ENCODE measurements at places on chromosomes 1 and 21.

DNA sequence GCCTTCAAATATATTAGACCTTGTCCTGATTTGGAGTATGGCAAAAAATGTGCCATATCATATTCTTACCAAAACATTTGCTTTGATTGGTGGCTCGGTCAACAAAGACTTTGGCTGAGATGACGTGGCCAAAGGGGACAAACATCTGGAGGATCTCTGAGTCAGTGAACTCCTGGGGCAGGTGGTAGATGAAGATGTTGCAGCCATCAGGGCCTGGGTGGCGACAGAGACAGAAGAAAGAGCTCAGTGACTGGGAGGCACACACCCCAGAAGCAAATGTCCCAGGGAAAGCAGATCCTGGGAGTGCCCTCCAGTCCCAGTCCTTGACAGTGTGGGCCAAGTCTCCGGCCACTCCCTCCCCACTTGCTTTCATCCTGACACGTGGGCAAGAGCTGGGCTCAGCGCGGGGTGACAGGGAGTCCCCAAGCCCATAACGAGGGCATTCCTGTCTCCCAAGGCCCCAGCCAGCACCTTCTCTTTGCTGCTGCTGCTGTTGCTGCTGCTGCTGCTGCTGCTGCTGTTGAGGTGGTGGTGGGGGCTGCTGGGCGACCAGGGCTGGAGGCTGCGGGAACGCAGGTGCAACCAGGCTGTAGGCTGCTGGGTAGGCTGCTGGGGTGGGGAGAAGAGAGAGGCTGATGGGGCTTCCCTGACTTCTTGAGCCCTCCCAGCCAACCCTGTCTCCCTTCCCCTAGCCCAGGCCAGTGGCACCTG is 10.7 kb downstream of the CELF3 start:
- DNase-seq: no peak

GRCh38 chr1:20430355-20431175 is 55.4 kb downstream of the CAMK2N1 start:
- peak; percentile 48 for DNase-seq

GRCh38 chr1:94126651-94127050 is 5.7 kb upstream of the ABCA4 start:
- DNase-seq: no peak

- DNase-seq: no peak
Measured at GRCh38 chr1:193562121-193562520, 375.7 kb upstream of the B3GALT2 start.

GRCh38 chr1:59026472-59026948 is 242.7 kb upstream of the JUN start:
- DNase-seq: peak; percentile 67

DNA sequence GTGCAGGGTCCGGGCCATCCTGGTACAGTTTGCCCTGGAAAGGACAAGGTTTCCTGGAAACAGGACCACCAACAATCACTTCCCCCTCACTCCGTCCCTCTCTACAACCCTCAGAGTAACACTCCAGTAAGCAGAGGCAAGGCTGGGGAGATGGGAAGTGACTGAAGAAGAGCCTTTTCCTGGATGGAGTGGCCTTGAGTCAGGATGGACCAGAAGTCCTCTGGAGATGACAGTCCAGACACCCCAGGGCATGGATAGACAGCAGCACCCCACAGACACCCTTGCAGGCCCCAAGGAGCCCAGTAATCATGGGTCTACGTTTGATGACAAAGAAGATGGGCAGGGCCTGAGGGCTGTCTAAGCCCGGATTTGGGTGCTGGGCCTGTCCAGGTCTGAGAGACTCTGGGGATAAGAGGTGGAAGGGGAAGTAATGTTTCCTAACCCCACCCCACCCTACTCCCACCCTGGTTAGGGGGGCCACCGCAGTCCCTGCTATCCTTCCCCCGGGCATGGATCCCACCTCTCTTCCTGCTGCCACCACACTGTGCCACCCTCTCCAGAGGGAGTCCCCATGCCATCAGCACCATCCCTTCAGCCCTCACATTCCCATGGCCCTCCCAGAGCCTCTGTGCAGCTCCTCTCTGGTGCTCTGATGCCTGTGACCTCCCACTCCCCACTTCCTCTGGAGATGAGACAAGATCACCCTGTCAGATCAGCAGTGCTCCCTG is 7.2 kb upstream of the S100A8 start:
- no peak for DNase-seq

GRCh38 chr1:1020000-1020404 is at the start of gene AGRN:
Gene AGRN, plus strand, starts transcription at chr1:1020120. Its CDS starts 53 bp downstream, at chr1:1020173.
- no peak for DNase-seq

DNA sequence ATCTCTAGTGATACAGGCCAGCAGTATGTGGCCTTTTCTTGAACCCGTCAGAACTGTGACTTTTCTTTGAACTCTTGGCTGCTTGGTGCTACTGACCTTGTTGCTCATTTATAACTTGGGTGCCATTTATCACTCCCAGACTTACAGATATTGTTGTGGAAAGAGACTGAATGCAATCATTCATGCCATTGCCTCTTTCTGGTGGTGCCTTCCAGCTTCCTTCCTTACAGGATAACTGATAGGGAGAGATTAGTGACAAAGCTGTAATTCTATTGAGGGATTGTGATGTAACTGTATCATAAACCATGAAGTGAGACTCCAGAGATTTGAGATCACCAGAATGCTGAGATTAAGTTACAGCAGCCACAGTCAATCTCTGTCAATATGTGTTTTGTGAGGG is 256.5 kb downstream of the USP25 start:
- no peak for DNase-seq

DNA sequence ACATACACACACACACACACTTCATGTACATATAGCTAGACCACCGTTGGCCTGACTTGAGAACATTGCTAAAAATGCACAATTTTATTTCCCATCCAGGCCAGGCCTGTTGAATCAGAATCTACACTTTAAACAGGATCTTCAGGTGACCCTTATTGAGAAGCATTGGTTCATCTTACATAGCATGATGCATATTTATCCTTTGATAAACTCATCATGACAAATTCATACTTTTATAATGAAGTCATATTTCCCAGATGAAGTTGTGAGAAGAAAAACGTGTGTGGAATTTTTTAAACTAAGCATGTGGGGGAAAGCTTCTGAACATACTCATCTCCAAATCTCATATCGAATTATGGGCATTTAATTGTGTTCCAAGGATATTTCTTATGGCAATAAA is 877.7 kb downstream of the MRPL39 start:
- no peak for DNase-seq

GRCh38 chr1:13535227-13535626 is 21.4 kb upstream of the LRRC38 start:
- DNase-seq: no peak

GRCh38 chr1:234322979-234323378 is 50.3 kb upstream of the COA6 start:
- DNase-seq: peak; percentile 48

GRCh38 chr1:19336543-19336942 is 24.4 kb downstream of the SLC66A1 start:
- DNase-seq: peak; percentile 38

- DNase-seq: no peak
Measured at GRCh38 chr1:33339413-33339812, 18.5 kb upstream of the A3GALT2 start.

DNA sequence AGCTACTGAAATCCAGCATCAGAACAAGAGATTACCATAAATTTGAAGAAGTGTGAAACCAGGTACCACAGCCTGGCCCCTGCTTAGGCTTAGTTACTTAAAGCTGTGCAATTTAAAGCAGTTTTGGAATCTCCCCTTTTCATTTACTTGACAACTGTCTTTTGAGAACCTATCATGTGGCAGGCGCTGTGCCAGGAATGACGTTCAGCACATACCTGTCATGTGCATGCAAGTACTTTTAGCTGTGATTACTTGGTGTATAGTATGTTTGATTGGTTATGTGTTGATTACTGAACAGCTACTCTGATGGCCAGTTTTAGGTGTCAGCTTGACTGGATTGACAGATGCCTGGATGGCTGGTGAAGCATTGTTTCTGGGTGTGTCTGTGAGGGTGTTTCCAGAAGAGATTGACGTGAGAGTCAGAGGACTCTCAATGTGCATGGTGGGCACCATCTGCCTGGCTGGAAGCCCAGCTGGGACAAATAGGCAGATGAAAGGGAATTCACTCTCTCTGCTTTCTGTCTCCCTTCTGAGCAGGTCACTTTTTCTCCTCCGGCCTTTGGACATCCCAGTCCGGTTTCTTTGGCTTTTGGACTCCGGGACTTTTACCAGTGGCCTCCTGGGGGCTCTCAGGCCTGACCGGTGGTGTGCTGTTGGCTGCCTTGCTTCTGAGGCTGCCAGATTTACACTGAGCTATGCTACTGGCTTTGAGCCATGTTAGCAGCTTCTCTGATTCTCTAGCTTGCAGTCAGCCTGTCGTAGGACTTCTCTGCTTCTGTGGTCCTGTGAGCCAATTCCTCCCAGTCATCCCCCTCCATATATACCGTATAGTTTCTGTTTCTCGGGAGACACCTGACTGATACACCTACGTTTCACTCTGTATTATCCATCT is 178.0 kb downstream of the RYR2 start:
- DNase-seq: no peak

GRCh38 chr1:179120736-179121135 is 38.9 kb downstream of the TOR3A start:
- no peak for DNase-seq

GRCh38 chr1:36178471-36179219 is 22.7 kb downstream of the MAP7D1 start:
- DNase-seq: no peak

DNA sequence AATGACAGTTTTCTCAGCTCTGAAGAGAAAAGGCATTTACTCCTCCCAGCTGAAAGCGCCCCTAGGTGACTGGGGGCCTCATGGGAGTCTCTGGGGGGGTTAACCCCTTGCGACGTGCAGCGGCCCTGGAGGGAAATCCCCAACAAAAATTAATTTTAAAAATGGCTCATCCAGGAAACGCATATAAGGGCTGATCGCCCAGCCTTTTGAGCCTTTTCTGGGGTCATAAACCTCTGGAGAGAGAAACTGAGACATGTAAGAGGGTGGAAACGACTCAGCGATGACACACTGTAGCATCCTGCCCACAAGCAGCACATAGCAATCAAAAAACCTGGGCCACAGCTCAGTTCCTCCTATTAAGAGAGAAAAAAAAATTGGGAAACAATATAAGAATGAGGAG is 20.4 kb upstream of the HPDL start:
- peak; percentile 54 for DNase-seq

DNA sequence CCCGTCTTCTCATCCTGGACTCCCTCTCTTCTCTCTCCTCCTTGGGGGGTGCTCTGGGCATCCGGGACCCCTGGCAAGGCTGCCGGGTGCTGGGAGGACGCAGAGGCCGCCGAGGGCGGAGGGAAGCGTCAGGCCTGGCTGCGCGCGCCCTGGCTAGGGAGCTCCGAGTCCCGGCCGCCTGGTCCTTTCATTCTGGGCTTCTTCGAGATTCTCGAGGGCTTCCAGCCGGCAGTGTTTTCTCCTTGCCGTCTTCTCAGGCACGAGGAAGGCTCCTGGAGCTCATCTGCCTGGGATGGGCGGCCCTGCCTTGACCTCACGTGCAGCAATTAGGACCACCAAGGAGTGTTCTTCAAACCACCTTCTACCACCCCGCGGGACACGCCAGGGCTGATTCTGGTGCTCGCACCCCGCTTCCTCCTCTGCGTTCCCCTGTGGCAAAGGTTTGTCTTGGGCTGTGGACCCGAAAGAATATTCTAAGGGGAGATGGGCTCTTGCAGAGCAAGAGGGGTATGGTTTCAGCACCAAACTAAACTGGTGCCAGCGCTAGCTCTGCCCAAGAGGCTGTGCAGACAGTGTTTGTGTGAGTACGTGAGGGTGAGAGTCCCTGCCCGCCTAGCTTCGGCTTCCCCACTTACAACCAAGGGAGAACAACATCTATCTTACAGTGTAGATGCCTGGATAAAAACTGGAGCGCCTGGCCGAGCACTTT is 36.5 kb downstream of the PIK3CD start:
- DNase-seq: no peak

GRCh38 chr1:52917156-52917555 is 4.4 kb downstream of the ECHDC2 start:
- no peak for DNase-seq

DNA sequence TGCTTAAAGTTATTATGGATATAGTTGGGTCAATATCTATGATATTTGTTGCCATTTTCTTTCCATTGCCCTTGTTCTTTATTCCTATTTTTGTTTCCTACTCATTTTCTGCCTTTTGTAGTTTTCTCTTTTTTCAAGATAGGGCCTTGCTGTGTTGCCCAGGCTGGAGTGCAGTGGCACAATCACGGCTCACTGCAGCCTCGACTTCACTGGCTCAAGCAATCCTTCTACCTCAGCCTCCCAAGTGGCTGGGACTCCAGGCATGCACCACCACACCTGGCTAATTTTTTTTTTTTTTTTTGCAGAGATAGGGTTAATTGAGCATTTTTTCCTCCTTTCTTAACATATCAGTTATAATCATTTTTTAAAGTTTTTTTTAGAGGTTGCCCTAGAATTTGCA is 92.7 kb downstream of the TOMM20 start:
- no peak for DNase-seq
